Fibroblast of the aortic adventitia (primary cell): ENCODE measurements at places on chromosomes 13 and 19.

- no peak for DNase-seq
Observed at GRCh38 chr13:77430377-77430951, 103.6 kb upstream of the MYCBP2 start.

GRCh38 chr13:112447761-112448603 is 71.8 kb downstream of the SPACA7 start:
- no peak for DNase-seq

DNA sequence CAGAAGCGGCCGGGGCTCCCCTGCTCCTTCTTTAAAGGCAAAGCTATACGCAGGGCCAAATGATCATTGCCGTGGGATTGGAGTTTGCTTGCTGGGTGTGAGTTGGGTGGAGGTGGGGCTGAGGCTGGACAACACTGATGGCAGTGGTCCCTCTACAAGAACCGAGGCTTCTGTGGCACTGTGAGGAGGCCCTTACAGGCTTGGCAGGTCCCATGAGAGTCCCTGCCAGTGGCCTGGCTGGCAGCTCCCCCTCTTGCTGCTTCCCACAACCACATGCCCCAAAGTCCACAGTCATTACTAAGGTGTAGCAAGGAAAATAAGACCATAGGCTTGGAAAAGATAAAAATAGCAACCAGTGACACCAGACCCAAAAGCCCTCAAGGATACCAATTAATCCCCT is 98.4 kb downstream of the ANKRD10 start:
- no peak for DNase-seq

DNA sequence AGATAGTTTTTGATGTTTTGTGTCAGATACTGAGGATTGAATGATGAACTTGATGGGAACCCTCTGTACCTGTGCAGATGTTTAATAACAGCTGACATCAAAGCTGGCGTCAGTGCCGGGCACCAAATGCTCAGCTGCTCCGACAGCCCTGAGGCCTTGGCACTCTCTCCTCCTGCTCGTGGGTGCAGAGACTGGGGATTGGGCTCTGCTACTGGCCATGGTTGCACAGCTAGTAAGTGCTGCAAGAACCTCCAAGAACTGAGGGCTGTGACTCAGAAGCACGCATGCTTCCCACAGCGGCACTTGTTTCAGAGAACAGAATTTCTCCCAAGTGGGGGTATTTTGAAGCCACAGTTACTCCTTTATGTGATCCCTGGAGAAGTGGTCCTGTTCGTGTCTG is 5.9 kb downstream of the LAMP1 start:
- no peak for DNase-seq

GRCh38 chr13:78239714-78240113 is 321.1 kb upstream of the EDNRB start:
- DNase-seq, result no peak

GRCh38 chr13:46348961-46349360 is 38.1 kb downstream of the RUBCNL start:
- no peak for DNase-seq

DNA sequence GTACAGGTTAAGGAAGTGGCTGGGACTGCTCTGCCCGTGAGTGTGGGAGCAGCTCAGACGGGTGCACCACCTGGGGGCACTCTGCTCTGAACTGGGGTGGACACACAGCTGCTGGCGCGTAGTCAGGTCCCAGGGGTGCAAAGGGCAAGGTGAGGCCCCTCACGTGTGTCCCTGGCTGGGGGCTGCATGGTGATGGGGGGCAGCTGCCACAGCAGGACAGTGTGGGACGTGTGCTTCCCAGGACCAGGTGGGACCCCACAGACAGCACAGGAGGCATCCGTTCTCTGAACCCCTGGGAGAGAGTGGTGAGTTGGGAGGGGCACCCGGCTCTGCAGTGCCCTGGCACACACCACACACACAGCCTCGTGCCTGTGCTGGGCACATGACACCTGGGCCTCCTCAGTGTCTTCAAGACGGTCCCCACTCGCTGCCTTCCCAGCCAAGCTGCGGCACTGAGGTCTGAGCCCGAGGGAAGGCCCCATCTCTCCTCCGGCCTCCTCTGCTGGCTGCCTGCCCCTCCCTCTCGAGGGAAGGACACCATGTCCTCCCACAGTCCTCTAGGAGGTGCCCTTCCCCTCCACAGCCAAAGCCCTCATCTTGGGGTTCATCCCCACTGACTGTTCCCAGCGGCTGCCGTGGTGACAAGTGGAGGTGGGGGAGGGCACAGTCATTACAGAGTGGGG is 24.7 kb downstream of the CILP2 start:
- DNase-seq, result no peak

DNA sequence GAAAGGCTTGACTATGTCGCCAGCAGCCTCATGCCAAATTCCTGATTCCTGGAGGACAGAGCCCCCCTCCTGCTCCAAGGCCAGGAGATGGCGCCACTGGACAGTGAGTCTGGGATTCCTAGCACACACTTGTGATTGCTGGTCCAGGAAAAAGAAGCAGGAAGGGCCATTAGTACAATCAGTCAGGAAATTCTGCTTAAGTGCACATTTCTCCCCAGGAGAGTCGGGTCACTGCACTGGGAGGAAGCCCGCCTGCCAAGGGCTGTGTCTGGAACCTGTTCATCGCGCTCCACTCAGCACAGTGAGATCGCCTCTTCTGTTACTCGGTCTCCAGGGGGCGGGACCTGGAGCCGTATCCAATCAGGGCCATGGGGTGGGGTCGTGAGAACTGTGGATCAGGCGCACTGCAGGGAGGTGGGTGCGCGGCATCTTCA is 65.1 kb downstream of the ZNF823 start:
- peak; percentile 73 for DNase-seq
